ENCODE measurements at places on chromosomes 1 and 21. TPM values are rescaled to one million over a fixed set of nuclear protein-coding genes. Genes with fewer than 3 reads are reported as not detected.
A peak's percentile ranks its signal among the peaks of the same experiment; 100 is the strongest.

NIBAN1 gene
- 3.1 TPM for polyA plus RNA-seq

GRCh38 chr21:29416268-29416667, 117.5 kb downstream of the BACH1 start:
- no peak for DNase-seq

- no peak for DNase-seq
Observed at GRCh38 chr1:7677815-7678214, 93.3 kb upstream of the VAMP3 start.

GRCh38 chr1:102074874-102075273, 78.1 kb upstream of the OLFM3 start:
- DNase-seq: no peak

- peak; percentile 83 for DNase-seq
Observed at GRCh38 chr1:202692959-202693555, 17.2 kb downstream of the SYT2 start.

DNA sequence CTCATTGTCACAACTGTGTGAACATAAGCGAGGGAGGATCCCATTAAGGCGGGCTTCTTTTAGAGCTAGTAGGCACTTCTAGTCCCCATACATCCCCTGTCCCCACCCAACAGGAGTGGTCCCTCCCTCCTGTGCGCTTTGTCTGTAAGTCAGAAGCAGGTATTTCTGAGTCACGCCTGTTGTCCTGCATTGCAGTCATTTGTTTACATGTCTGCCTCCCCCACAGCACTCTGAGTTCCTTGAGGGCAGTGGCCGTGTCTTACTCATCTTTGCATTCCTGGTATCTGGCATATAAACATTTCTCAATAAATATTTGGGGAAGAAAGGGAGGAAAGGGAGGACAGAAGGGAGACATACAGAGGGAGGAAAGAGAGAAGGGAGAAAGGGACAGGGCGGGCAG, 40.3 kb downstream of the PLEKHA6 start:
- DNase-seq: no peak

DNA sequence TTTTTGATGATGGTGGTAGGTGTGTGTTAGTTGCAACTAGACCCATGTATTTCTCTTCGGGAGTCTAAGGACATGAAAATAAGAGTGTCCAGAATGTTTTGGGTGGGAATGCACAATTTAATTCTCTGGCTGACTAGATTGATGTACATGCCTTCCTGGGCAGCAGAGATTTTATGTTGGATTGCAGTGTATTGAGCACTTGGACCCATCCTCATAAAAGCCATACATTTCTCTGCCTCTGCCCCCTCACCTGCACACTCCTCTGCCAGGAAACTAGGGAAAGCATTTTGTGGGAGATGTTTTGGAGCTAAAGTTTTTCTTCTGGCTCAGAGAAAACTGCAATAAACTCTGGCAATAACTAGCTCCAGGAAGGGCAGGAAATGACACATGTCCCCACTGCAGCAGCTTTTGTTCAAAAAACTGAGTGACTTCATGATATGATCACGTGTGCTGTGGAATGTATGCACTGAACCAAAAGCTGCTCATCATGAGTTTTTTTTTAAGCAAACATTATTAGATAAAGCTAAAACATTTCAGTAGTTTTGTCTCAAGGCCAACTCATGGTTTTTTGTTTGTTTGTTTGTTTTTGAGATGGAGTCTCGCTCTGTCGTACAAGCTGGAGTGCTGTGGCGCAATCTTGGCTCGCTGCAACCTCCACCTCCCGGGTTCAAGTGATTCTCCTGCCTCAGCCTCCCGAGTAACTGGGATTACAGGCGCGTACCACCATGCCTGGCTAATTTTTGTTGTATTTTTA, 17.6 kb downstream of the RIT1 start:
- no peak for DNase-seq

Data from left kidney (tissue), 8 donors.